ENCODE measurements at places on chromosomes 1 and 21.

- peak; percentile 58 for DNase-seq
These were observed 18.5 kb downstream of the ALDH4A1 start for GRCh38 chr1:18883636-18884418.

- no peak for DNase-seq
These were observed 30.9 kb downstream of the PRSS38 start for GRCh38 chr1:227846265-227846858.

DNA sequence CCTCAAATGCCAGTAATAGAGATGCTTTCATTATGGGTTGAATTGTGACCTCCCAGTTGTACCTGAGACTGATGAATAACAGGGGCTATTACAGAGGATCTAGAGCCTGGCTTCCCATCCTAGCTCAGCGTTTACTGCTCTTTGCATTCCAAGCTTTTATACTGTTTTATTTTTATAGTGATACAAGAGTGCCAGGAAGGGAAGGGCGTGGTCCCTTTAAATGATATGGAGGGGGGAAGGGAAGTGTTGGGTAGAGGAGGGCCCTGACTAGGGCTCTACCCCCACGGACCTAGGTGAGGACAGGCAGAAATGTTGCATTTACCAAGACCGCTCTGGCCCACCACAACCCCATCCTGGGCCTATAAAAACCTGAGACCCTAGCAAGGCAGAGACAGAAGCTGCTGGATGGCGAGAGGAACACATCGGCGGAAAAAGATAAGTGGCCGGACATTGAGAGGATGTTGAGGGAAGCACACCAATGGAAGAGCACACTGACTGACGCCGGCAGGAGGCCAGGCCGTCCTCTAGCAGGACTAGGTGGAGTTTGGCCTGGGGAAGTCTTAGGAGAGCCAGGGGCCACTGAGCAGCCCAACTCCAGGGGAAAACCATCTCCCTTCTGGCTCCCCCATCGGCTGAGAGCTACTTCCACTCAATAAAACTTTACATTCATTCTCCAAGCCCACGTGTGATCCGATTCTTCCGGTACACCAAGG, 1025.9 kb downstream of the TTLL7 start:
- no peak for DNase-seq

DNA sequence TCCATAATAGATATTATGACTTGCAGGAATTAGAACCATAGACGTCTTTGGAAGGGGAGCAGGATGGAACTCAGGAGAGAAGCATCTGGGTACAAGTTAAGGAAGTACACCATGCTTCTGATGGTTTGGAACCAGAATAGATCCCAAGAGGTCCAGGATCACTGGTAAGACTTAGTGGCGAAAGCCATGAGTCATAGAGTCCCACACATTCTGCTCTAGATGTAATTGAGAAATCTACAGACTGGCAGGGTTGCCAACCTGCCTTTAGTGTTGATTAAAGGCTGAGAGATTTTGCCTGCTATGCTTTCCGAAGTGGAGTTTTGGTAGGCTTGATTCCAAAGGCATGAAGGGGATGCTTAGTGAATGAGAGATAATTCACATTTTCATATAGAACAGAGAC, 57.1 kb upstream of the C1orf87 start:
- peak; percentile 85 for DNase-seq

- peak; percentile 13 for DNase-seq
These were observed 123.7 kb upstream of the EDN2 start for GRCh38 chr1:41608211-41608610.

GRCh38 chr1:215243345-215244054, 161.0 kb downstream of the KCNK2 start:
- no peak for DNase-seq

GRCh38 chr1:198660341-198661261, 21.8 kb downstream of the PTPRC start:
- DNase-seq: no peak

- DNase-seq: peak; percentile 12
These were observed 61.1 kb downstream of the XCL1 start for GRCh38 chr1:168637350-168637991.

GRCh38 chr1:64469977-64470664, at the start of gene CACHD1:
Gene CACHD1 (plus strand): TSS chr1:64470129. CDS start chr1:64470745, 616 bp downstream.
- peak; percentile 81 for DNase-seq

DNA sequence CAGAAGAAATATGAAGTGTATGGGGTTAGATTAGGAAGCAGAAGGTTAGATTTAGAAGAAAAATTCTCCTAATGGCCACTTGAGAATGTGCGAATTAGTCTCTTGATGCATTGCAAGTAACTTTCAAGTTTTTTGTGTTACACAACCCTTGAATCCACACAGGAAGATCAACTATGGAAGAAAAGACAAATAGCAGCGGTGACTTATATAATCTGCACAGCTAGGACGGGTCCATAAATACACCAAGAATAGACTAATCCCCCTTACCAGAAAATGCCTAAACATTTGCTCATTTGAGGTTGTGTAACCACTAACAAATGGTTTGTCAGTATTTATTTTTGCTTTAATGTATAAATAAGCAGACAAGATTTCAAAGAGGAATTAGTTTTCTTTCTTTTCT, 182.6 kb downstream of the TGFB2 start:
- no peak for DNase-seq

DNA sequence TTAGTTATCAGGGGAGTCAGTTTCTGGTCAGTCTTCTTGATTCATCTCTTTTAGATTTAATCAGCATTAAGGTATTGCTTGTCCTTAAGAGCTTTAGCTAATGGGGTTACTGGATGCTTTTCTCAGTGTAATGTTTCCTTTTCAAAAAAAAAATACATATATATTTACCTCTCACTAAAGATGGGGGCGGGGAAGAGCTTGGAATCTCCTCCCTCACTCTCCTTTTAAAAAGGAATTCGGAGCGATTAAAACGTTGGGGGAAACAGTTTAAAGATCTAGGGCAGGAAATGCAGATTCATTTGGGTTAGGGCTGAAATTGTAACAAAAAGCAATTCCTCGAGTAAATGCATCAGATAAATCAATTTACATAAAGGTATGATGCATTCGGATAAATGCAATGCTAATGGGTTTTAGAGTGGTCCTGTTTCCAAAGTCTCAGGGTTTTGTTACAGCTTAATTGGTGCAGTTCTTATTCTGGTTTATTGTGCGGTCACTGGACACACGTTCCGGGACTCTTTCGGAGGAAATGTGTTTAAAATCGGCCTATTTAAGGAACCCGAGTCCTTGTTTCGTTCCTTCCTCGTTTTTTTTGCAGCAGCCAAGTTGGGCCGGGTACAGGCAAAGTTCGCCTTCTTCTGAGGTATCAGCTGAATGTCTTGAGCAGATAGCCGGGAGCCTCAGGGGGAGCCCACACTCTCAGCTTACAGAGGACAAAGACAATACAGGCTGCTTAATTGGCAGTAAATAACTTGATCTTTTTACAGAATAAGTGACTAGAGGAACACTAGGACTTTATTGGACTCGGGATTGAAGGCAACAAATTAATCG, 1.6 kb downstream of the LMO4 start:
- peak; percentile 9 for DNase-seq

- DNase-seq: no peak
These were observed 16.5 kb downstream of the GFI1 start for GRCh38 chr1:92470216-92470615.

DNA sequence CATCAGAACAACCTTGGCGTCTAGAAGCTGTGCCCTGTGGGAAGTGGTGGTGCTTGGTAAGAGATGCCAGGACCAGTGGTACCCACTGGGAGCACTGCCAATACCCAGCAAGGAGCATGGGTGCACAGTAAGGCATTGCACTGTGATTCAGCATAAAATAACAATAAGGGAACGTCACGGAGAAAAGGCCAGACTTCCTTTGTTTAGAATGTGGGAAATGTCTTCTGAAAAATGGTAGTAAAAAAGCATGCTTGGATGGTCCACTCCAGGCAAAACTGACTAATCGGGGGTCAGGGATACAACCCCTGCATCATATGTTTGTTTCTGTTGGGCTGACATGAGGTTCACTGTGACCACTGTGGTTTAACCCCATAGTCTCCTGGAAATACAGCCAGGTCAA, 14.7 kb downstream of the METTL18 start:
- DNase-seq: peak; percentile 6

DNA sequence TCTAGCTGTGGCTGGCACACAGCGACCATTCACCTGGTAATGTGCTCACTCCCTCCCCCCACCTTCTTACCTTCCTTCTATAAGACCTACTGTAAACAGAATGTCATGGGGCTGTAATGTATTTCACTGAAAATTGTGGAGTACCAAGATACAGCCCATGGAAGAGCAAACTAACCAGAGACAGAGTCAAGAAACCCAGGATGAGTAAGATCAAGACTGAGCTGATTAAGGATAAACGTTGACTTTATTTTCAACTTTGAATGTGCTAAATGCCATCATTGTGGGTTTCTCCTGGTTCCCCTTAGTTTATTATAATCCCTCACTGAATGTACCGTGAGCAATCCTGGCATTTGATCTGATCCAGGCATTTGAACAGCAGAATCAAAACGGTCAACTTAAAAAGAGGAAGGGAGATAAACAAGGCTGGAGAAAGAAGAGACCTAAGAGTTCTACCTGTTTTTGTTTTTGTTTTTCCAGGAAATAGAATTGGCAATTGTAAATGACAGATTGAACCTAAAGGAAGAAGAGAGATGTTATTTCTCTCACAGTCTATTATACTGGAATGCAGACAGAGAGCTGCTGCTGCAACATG, 16.1 kb upstream of the ATP1B1 start:
- no peak for DNase-seq

- DNase-seq: no peak
These were observed 52.7 kb downstream of the POFUT2 start for GRCh38 chr21:45234965-45235364.

GRCh38 chr1:211939876-211940468, 95.4 kb downstream of the INTS7 start:
- DNase-seq: no peak

DNA sequence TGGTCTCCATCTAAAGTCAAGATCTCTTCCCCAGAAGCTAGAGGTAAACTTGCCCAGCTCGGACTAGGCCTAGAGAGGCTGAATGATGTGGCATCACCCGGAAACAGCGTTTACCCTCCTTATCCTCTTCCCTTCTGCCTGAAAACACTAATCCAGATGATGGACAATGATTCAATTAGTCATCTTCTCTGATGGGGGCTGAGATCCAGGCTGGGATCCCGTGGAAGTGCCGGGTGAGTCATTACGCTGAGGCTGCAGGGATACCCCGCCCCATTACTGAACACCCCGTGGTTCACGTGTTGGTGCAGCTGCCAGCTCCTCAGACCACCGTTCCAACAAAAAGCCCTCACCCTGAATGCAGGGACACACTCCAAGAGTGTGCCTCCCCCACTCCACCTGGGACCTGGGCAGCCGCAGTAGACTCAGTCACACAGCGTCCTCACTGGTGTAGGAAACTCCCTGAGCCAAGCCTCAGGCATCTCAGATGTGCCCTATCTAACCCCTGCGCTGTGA, 2.0 kb downstream of the S100A6 start:
- peak; percentile 56 for DNase-seq

GRCh38 chr1:1299686-1300351, 7.9 kb downstream of the ACAP3 start:
- no peak for DNase-seq

- DNase-seq: peak; percentile 77
These were observed 53.2 kb upstream of the LYST start for GRCh38 chr1:235919833-235920441.

GRCh38 chr1:200342511-200343311, 67.1 kb downstream of the ZNF281 start:
- peak; percentile 42 for DNase-seq

DNA sequence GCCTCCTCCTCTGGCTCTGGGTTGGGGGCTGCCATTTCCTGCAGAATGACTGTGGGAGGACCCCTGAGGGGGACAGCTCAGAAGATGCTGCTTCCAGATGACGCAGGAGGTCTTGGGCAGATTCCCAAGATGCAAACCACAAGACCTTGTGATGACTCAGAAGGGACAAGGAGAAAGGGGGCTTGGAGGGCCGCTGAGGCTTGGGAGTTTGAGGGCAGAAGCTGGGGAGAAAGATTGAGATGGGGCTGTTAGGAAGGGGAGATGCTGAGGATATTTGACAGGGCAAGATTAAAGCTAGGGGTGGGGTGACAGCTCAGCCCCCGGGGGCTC, 7.5 kb downstream of the PTPRU start:
- peak; percentile 21 for DNase-seq

DNA sequence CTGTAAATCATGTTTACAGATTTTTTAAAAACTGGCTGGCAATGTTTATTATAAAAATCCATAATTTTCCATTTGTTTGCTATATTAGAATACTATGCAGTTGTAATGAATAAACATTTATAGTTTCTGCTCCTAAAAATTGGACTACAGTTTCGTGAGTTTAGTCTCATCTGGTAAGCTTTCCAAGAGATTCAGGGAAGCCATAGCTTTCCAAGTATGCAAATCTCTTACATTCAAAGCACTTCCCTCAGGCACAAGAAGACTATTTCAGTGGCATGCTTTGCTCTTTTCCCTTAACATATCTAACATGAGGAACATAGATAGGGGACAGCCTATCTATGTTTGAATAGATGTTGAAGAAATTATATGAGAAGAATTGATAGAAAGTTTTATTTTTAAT, 77.2 kb downstream of the ADGRL2 start:
- no peak for DNase-seq

DNA sequence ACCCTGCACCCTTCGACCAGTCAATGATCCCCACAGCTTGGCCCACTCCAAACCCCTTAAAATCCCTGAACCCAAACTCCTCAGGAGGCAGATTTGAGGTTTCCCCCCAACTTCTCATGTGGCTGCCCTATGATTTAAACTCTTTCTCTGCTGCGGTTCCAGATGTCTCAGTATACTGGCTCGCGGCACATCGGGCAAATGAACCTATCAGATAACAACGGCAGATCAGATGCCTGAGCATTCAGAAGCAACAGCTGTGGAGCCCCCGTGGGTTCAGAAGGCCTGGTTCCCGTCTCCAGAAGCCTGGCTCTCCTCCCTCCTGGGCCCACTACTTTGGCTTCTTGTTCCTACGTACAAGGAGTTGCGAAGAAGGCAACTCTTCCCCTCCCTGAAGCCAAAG, 43.3 kb upstream of the H6PD start:
- DNase-seq: no peak

GRCh38 chr1:154698320-154699096, 90.5 kb upstream of the ADAR start:
- no peak for DNase-seq

GRCh38 chr1:215777370-215777925, 210.3 kb downstream of the KCTD3 start:
- DNase-seq: peak; percentile 11

DNA sequence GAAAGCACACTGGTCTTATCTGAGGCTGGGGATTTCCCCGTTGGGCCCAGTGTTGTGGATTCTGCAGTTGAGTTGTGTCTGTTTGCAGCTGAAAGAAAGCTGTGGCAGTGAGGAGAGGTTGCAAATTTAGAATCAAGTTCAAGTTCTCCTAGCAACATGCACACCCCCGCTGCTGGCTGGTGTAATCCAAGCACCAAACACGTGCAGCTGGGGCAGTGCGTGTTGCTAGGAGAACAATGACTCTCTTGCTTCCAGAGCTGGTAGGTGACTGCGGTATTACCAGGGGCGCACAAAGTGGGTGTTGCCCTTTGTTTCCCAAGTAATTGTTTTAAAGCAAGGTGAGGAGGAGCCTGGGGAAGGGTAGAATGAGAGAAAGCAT, 91.5 kb downstream of the IER5 start:
- peak; percentile 66 for DNase-seq

DNA sequence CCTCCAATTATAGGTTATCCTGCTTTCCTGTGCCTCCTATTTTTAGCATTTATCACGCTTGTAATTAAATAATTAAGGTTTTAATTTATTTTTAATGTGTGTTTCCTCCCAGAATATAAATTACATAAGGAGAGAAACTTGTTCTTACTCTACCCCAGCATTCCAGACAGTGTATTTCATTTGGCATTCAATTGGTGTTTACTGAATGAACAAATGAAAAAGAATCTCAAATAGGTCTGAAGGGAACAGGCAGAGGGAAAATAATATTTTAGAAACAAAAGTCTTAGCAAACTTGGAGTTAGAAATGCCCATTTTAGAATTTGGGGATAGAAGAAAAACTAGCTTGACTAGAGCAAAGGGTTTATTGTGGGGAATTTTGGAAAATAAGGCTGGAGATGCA, 9.9 kb upstream of the RSRP1 start:
- DNase-seq: no peak
